Astrocyte of the spinal cord (primary cell): ENCODE measurements at places on chromosomes 2 and 18.

GRCh38 chr18:79123948-79124347 is 54.8 kb downstream of the ATP9B start:
- no peak for DNase-seq

DNA sequence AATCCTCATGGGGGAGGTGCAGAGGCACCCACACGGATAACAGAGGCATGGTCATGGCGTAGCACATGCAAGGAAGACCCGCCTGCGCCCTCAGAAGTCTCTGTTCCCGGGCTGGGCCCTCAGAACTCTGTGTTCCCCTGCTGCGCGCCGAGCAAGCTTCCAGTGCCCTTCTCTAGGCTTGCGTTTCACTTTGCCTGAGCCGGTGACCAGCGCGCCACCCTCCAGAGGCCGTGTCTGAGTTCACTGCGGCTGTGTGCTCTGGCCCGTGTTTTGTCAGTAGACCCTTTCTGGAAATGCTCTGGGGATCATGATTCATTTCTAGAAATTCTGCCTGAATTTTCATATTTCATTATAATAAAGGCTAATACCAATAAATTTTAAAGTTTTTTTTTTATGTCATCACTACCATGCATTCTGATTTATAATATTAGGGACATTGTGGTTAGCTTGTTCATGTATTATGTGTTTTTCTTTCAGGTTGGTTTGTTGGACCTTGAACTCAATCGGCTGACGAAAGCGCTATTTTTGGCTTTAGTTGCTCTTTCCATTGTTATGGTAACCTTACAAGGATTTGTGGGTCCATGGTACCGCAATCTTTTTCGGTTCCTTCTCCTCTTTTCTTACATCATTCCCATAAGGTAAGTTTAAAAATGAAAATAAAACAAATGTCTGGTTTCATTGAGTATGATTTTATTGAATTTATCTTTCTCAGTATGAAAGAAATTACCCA is 142.7 kb upstream of the NFATC1 start:
- no peak for DNase-seq

GRCh38 chr2:73386342-73386868 is 769 bp downstream of the ALMS1 start:
- DNase-seq, result no peak

DNA sequence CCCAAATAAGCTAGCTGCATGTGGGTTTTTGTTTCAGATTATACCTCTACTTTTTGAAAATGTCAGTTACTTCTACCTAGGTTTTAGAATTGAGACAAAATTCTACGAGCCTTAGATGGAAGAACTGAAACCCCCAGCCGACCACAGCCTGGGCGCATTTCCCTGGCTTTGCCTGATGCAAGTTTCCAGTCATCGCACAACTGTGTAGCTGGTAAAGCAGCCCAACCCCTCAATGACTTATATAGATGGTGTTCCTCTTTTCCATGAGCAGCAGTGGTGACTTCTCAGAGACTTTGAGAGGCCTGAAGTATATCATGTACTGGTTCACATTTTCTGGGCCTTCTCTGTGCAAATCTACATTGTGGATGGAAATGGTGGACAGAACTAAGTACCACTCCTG is 515.4 kb upstream of the RAB6C start:
- no peak for DNase-seq

GRCh38 chr2:237940828-237941227 is 26.0 kb upstream of the UBE2F start:
- DNase-seq, result no peak
